Breast epithelium (tissue), 4 donors: ENCODE measurements at places on chromosomes 1 and 21.

DNA sequence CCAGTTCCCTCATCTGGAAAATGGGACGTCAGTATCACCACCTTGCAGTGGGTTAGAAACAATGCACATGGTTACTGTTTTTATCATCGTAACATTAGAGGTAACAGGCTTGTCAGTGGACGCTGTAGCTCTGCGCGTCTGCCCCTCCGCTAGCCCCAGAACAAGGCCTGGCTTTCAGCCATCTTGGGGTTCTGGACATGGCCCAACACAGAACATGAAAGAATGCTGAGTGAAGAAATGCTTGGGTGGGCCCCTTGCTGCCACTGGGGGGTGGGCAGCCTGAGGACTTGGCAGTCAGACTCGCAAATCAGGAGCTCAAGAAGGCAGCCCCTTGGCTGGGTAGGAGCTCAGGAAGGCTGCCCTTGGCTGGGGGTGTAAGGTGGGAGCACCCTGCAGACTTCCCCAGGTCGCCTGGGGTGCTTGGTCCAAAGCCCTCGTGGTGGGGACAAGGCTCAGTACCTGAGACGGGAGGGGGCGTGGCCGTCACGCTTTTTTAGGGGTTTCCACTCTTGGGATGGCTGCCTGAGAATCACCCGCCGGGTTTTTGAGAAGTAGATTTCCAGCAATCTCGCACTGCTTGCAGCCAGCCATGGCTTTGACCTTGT, 51.7 kb downstream of the SLC37A1 start:
- no peak for DNase-seq

DNA sequence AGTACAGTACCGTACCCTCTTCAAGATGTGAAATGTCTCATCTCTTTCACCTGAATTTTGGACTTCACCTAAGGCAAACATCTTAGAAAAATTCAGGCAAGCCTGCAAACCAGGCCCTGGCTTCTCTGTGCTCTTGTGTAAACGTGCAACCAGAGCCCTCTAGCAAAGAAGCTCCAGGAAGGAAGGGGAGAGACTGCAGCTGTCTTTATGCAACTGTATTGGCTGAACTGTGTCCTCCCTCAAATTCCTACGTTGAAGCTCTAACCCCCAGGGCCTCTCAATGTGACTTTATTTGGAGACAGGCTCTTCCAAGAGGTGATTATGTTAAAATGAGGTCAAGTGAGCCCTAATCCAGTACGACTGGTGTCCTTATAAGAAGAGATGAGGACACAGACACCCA, 60.3 kb downstream of the SLC45A1 start:
- no peak for DNase-seq

DNA sequence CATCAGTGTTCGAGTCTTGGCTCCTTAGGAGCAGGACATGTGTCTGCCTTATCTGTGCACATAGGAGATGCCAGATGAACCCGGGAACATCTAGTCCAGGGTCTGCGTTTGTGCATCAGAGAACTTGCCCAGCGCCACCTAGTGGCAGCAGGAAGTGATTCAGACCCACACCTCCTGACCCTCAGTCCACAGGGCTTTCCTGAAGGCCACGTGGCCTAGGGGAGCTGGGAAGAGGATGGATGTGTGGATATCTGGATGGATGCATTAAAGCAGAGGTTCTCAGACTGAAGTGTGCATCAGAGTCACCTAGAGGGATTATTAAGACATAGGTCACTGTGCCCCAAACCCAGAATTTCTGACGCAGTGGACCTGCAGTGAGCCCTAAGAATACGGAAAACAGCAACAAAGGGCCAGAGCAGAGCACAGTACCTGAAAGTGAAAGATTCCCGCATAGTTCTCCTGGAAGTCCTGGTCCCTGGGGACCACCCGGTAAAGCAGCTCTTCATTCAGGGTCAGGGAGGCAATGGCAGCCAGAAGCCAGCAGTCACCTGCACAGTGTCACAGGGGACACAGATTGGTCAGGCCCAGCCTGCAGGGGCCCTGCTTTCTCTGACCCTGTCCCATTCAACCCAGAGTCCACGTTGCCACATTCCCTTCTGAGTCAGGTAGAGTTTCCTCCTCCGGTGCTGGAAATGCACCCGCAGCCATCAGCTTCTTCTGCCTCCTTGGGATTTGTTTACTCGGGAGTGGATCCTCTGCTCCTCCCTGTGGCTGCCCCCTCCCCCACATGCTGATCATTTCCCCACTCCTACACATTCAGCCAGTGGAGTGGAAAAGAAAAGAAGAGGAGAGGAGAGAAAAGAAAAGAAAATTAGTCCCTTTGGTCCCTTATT, 37.0 kb downstream of the CAPN8 start:
- DNase-seq, result no peak

GRCh38 chr1:233005703-233006102, 55.3 kb downstream of the NTPCR start:
- no peak for DNase-seq

DNA sequence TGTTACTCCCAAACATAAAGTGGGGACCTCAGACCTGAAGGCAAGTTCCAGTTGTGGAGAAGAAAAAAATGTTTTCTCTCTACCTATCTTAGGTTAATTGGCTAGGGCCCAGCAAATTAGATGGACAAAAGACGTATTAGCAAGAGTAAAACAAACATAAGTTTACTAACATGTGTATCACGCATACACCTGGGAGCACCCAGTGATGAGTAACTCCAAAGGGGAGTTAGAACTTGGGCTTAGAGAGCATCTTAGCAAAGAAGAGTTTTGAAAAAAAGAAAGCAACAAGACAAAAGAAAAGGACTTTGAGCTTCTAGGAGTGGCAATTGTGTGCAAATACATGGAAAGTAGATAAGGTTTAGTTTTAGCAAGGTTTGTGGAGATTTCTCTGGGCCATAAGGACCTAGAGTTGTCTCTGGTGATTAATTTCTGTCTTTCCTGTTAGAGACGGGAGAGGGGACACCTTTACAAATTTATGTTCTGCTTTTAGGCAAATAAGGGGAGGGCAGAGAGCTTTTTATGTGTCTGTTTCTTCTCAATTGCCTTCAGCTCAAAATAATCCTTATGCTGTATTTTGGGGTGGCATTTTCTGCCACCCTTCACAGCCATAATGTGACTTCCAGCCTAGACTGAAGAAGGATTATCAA, 76.7 kb upstream of the PTGFRN start:
- no peak for DNase-seq

GRCh38 chr21:45481977-45482898, 60.0 kb downstream of the SLC19A1 start:
- DNase-seq, result no peak
